Thymus (tissue), 14 donors: ENCODE measurements at places on chromosomes 7 and 10.

DNA sequence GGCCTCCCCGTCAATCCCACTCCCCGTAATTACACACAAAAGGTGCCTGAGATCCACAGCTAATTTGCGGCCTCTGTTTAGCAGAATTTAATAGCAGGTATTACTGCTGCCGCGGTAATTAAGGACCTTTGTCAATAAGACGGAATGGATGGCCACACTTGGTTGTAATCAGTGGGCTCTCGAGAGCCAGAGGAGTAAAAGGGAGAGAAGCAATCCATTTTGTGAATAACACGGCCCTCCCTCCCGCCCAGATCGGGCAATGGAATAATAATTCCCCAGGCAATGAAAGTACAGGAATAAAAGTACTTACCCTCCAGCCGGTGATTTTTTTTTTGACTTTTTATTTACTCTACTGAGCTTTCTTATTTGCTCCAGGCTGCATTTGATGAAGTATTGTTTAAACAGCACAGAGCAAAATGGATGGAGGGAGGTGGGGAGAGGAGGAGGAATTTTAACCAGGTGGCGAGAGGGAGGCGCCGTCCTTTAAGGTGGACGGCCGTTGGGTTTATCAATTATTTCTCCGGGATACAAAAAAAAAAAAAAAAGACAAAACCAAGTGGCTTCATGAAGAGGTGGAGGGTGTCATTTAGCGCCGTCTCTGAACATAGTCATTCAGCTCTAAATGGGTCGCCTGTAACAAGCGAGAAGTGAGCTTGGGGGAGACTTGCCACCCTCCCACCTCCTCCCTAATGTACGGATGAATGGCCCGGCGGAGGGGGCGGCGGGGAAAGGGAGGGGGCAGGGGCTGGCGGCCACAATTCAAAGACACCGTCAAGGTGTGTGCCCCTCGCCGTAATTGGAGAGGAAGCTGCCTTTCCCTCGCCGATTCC is 120.3 kb downstream of the BUB3 start:
- H3K27me3 ChIP-seq = peaks cover 19% of the 10 kb centered on the region
- DNase-seq = no peak
- no peak overlapping the region for H3K27ac ChIP-seq
- no peak overlapping the region for H3K4me3 ChIP-seq

- H3K36me3 ChIP-seq = no peaks in the 10 kb centered on the region
- no peaks in the 10 kb centered on the region for H3K4me1 ChIP-seq
- H3K4me3 ChIP-seq = no peak overlapping the region
These were observed 35.7 kb downstream of the GFRA1 start for GRCh38 chr10:116237260-116237659.

DNA sequence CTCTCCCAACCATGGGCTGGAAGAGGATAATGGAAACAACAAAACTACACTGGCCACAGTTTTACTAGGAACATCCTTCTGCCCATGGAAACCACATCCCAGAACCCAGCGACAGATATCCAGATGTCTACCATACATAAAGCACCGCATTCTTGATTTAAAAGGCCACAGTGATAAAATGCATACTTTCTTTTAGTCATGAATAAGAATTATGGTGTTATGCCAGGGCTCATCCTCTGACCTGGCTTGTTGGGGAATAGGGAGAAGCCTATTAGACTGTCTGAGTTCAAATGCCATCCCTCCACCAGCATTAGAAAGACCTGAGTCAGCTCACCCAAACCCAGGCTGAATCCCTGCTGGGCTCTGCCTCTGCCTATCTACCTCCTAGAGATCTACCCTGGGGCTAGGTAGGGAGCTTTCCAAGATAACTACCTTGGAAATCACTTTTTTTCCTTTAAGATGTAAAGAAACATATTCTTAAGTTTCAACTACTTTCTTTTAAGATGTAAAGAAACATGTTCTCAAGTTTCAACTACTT is 5.2 kb downstream of the ABCA13 start:
- no peaks in the 10 kb centered on the region for H3K4me1 ChIP-seq
- no peak overlapping the region for H3K4me3 ChIP-seq
- no peak for DNase-seq
- H3K27me3 ChIP-seq = no peaks in the 10 kb centered on the region
- H3K36me3 ChIP-seq = no peaks in the 10 kb centered on the region

DNA sequence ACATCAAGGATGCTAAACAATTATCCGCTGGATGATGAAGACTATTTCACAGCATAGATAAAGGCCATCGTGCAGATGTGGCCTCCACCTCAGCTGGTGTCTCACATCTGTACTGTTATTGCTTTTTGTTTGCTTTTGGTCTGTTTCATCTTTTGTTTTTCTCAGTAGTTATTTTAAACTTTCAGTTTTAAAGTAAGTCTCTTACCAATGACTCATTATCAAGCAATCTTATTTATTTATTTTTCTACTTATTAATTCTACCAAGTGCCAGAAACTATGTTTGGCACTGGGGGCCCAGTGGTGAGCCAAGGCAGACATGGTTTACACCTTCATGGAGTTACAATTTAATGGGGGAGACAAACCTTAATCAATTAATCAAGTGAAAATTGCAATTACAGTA is 250.9 kb upstream of the TMEM72 start:
- H3K27me3 ChIP-seq = no peaks in the 10 kb centered on the region
- no peak overlapping the region for H3K27ac ChIP-seq
- DNase-seq = no peak
- H3K4me3 ChIP-seq = no peak overlapping the region
- no peaks in the 10 kb centered on the region for H3K36me3 ChIP-seq
